ENCODE measurements at places on chromosomes 1 and 21.

GRCh38 chr1:94543001-94543400, 1.4 kb upstream of the F3 start:
- no peak for DNase-seq

- no peak for DNase-seq
Observed at GRCh38 chr1:9296850-9297249, 4.2 kb downstream of the SPSB1 start.

DNA sequence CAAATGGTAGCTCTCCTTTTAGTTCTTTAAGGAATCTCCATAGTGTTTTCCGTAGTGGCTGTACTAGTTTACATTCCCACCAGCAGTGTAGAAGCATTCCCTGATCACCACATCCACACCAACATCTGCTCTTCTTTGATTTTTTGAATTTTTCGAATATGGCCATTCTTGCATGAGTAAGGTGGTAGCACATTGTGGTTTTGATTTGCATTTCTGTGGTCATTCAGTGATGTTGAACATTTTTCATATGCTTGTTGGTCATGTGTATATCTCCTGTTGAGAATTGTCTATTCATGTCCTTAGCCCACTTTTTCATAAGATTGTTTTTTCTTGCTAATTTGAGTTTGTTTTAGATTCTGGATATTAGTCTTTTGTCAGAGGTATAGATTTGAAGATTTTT, 84.6 kb upstream of the B3GALT2 start:
- no peak for DNase-seq

DNA sequence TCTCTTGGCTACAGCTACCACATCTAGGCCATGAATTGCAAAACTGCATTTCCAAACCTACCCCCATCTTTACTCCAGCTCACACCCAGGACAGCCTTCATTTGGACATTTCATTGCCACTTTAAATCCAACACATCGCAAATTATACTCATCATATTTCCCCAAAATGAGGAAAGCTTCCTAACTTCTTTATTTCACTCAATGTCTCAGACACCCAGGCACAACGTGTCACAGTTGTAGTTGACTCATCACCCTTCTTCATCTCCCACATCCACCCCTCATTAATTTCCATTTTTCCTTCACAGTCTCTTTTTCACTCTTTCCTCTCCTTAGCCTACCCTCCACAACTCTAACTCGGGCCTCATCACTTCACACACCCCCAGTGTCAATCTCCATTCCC, 6.7 kb downstream of the OTUD7B start:
- no peak for DNase-seq

DNA sequence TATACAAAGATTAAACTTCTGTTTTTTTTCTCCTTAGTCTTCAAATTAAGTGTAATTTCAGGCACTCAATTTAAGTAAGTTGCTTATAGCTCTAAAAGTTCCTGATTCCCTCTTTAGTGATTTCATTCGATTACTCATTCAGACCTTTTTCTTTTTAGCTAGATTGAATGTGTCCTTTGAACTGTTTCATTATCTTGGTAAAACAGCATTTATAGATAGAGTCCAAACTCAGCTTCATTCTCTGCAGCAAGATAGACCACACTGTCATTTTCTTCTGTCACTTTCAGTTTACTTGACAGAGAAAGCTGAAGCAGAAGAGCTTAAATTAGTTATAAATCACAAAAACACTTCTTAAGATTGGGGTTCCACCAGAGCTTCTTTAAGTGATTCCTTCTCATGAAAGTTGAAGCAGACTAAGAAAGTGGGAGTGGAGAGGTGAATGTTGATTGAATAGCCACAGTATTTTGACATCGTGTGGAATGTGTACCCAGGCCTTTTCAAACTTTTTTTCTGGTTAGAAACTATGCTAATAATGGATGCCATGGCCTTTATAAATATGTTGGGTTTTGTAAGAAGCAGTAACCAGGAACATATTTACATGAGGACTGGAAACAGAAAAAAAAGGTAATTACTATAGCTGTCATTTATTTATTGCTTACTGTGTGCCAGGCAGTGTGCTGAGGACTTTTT, 52.2 kb downstream of the ZBTB40 start:
- no peak for DNase-seq

DNA sequence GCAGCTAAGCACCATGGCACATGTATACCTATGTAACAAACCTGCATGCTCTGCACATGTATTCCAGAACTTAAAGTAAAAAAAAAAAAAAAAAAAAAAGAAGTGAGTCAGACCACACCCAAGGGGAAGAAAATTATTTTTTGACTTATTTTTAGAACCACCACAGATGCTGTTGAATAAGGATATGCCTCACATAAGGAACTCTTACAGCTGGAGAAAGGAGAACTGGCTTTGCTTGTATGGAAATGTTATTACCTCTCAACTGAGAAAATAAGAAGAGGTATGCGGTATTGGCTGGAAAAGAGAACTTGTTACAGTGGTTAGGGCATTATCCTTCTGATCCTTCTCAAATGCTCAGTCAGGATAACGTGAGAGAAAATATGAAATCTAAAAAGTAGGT, 27.5 kb upstream of the FCER1A start:
- no peak for DNase-seq

DNA sequence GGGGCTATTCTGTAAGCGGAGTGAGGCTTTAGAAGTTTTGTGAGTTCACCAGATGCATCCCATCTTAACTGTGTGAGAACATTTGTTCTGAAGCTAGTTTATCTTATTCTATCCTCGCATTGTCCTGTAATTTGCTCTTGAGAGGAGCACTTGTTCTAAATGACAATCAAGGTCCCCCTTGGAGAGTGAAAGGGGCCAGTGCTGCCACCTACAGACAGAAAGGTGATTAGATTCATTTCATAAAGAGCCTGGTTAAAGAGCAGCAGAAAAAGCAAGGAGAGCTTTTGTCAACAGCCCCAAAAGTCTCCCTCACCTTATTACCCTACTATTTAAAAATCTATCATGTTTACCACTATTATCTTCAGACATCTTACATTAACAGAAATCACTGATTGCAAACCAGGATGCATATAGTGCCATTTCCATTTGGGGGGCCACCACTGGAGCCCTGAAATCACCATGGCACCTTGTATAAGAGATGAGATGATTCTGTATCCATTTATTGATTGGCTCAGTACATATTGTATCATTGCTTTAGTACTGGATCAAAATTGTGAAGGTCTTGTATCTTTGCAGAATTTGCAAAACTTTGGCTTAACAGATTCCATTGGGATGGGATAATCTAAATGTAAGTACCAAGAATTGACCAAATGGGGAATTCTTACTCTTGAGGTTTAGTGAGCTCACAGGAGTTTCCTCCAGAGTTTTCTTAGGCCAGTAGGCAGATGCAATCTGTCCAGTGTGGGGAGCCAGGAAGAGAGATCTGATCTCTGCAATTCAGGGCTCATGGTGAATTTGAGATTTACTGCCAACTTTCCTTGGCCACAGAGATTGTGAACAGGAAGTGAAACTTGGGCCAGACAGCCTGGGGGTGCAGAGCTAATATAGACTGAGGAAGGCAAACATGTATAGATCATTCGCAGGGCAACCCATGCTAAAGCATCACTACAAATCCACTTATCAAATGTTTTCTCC, 64.3 kb upstream of the TRABD2B start:
- DNase-seq: no peak

GRCh38 chr1:165364568-165365133, 8.1 kb upstream of the LMX1A start:
- no peak for DNase-seq

- no peak for DNase-seq
Observed at GRCh38 chr1:11194407-11195176, 5.4 kb downstream of the ANGPTL7 start.

DNA sequence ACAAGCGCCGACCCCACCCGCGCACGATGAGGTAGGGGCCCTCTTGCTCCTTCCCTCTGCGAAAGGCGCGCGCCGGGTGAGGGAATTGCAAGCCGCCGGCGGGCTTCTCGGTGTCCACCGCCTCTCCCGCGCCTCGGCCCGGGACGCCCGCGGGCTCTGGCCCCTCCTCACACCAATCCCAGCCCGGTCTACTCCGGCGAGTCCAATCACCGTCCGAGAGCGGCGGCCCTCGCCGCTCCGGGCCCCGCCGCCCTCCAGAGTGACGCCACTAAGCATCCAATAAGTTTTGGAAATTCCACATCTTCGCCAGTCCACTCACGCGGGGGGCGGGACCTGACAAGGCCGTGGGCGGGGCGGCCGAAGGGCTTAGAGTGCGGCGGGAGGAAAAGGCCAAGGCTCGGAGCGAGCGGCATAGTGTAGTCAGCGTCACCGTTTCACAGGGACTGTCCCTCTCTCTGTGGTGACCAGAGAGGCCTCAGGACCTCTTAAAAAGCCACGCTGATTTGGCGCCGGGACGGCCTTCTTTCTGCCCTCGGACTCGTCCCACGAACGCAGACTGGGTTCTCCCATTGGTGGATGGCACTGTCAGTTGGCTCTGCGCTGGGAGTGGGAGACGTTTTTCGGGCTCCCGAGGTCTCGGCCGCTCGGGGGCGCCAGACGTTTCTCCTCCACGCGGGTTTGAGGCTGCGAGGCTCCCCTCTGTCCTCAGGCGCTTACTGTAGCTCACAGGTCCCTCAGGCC, at the start of gene TRIM45:
TRIM45 (minus strand) TSS at position 161 of the 741 bp plus-strand sequence. CDS start 548 bp downstream, outside the sequence.
- no peak for DNase-seq

DNA sequence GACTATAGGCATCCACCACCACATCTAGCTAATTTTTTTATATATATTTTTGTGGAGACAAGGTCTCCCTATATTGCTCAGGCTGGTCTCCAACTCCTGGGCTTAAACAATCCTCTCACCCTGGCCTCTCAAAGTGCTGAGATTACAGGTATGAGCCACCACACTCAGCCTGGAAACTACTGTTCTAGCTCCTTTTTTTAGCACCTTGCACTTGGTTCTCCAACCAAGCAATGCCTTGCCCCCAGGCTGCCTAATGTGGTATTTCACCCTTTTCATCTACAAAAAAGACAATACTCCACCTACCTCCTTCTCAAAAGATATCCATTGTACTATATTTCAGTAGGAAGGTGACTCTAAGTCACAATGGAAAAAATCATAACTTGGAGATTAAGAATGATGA, 6.7 kb downstream of the ARNT start:
- DNase-seq: no peak

- DNase-seq: no peak
Observed at GRCh38 chr1:59230622-59231021, 66.3 kb upstream of the FGGY start.

- no peak for DNase-seq
Observed at GRCh38 chr1:25030674-25031589, 100.9 kb upstream of the RUNX3 start.

- DNase-seq: no peak
Observed at GRCh38 chr1:14340002-14340785, 258.3 kb upstream of the KAZN start.

DNA sequence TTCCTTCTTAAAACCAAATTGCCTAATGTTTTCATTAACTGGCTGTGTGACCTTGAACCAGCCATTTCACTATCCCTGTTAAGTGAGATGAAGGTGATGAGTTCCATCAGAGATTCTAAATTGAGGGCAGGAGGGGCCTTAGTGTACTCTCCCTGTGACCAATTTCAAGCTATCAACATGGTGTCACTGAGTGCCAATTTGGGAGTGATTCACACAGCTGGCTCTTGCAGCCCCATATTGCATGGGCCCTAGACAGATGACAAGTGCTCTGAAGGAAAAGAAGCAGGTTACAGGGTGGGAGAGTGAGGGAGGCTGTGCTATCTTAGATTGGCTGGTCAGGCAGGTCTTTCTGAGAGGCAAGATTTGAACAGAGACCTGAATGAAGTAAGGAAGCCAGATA, 13.0 kb upstream of the TACSTD2 start:
- DNase-seq: no peak

DNA sequence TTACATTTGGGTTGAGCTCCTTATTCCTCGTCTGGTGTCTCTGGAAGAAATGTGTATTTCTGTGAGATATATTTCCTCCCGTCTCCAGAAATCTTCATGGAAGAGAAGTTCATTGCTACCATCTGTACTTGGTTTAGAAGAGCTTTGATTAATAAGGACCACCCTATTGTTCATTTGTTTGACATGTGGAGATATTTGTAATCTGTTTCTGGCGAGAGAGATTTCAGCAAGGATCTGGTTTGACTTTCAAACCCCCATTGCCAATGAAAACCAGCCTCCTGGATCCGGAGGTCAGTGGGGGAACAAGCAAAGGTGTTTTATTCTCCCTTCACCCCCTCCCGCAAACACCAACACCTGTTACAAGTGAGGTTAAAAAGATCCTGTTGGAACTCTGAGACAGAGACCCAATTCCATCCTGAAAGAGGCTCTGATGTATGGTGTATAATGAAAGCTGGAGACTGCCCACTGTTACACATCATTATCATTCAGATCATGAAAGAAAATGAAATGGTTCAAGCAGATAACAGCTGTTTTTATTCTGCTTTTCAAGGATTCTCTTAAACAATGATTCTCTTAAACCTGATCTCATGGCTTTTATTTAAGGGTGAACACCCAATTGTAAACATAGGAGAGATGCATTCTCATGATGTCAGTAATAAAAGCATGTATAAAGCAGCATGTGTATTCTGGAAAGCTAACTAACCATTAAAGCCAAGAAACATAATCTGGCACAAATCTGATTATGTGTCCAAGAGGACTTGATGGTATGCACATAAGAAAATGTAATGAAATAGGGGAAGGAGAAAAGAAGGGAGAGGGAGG, 393.5 kb upstream of the ADGRL2 start:
- DNase-seq: no peak

GRCh38 chr1:35079003-35079930, at the start of gene ZMYM1:
Gene ZMYM1, plus strand, starts transcription at chr1:35079385. Its CDS starts 14,603 bp downstream, at chr1:35093988.
- DNase-seq: no peak

DNA sequence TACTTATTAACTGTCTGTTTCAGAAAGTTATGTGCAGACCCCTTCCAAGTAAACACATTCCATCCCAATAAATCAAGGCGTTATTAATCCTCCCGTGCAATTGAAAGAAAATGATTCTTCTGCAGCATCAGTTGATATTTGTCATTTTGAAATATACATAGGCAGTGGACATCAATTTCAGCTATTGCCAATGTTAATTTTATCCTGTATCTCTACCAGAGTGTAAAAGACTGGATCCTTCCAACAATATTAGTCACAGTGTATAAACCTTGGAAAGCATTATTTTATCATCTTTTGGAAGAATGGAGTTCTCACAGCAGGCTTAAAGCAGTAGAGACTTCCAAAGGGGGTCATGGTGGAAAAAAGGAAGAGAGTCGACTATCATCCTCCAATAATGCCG, 150.4 kb downstream of the CYYR1 start:
- DNase-seq: no peak

- DNase-seq: no peak
Observed at GRCh38 chr1:21175324-21175669, 1.4 kb downstream of the EIF4G3 start.

- DNase-seq: no peak
Observed at GRCh38 chr1:149927056-149927562, 494 bp downstream of the SF3B4 start.

GRCh38 chr21:41650526-41651145, 116.2 kb downstream of the RIPK4 start:
- DNase-seq: no peak

- DNase-seq: no peak
Observed at GRCh38 chr21:25188677-25189079, 418.6 kb downstream of the MRPL39 start.

GRCh38 chr1:99685516-99686180, 39.7 kb downstream of the PALMD start:
- DNase-seq: no peak

- no peak for DNase-seq
Observed at GRCh38 chr1:43963006-43963405, 6.8 kb upstream of the DPH2 start.

GRCh38 chr21:37535672-37536071, 169.1 kb downstream of the DYRK1A start:
- DNase-seq: no peak
